ENCODE measurements at places on chromosomes 5 and 9.

GRCh38 chr5:62896121-62896893, 317.7 kb downstream of the LRRC70 start:
- no peak for DNase-seq

GRCh38 chr9:137315581-137316011, 13.5 kb upstream of the NRARP start:
- DNase-seq, result no peak

DNA sequence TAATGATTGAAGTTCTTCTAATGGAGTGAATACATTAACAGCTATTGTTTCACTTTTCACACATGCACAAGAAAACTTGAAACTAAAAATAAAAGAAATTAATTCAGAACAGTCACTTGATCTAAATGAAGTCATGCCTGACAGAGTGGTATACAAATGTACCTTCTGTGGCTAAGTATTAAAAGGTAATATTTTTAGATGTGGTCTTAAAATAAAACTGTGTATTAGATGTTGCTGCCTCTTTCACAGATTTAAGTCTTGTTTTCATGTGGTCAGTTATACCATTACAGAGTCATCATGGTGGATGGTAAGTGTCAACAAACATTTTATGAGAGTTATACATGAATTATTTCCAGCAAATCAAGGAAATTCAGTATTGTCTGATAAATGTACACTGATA, 47.0 kb downstream of the KIAA0825 start:
- no peak for DNase-seq

- DNase-seq, result no peak
Observed at GRCh38 chr5:67476531-67476930, 279.9 kb upstream of the CD180 start.

DNA sequence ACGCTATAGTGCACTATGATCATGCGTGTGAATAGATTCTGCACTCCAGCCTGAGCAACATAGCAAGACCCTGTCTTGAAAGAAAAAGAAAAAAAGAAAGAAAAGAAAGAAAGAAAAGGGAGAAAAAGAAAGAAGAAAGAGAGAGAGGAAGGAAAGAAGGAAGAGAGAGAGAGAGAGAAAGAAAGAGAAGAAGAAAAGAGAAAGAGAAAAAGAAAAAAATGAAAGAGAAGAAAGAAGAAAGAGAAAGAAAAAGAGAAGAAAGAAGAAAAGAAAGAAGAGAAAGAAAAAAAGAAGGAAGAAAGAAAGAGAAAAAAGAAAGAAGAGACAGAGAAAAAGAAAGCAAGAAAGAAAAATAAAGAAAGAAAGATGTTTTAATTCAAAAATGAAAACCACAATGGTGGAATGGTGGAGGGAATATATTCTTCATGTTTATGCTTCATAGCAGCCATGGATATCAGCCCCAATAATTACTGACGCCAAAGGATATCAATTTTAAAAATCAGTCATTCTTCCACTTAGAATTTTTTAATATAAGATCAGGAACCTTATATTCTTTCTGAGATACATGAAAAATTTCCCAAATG, 168.7 kb upstream of the TBCA start:
- DNase-seq, result no peak

GRCh38 chr5:17157916-17158529, 59.4 kb upstream of the BASP1 start:
- no peak for DNase-seq

DNA sequence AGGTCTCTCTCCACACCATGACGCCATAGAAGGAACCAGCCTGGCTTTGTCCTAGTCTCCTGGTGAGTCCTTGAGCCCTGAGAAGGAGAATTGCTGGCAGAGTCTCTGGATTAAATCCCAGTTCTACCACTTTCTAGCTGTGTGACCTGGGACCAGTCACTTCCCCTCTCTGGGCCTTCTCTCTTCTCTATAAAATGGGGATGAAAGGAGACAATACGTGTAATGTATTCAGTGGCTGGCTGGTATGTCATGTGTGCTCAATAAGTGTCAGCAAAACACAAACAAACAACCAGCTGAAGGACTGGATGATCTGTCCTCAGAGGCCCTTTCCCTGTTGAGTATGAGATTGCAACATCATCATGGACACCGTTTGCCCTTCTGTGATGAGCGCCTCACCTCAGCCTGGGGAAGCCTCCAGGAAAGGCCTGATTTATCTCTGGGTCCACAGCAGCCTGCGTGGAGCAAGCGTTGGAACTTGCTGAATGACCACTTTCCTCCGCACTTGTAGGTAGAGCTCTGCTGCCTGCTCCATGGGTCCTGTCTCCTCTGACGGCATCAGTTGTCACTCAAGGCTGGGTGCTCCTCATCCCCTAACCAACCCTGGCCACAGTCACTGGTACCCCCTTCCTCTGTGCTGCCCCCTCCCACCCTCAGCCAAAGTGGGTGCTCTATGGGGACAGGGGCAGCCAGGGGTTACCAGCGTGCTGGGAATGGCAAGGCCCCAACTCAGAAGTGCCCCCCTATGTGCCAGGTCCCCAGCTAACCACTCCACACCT, 3.6 kb upstream of the NR5A1 start:
- no peak for DNase-seq

DNA sequence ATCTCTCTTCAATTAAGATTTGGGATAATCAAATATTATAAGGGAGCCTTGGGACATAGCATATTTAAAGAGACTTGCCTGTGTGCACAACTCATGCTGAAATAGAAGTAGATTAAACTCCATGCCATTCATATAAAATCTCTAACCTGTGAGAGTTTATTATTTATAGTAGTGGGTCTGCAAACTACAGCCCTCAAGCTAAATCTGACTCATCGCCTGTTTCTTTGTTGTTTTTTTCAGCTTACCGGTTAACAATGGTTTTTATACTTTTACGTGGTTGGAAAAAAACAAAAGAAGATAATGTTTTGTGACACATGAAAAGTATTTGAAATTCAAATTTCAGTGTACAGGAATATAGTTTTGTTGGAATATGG, 61.9 kb upstream of the GHR start:
- DNase-seq, result no peak

GRCh38 chr5:95823738-95824609, 1.4 kb upstream of the GLRX start:
- DNase-seq, result no peak

DNA sequence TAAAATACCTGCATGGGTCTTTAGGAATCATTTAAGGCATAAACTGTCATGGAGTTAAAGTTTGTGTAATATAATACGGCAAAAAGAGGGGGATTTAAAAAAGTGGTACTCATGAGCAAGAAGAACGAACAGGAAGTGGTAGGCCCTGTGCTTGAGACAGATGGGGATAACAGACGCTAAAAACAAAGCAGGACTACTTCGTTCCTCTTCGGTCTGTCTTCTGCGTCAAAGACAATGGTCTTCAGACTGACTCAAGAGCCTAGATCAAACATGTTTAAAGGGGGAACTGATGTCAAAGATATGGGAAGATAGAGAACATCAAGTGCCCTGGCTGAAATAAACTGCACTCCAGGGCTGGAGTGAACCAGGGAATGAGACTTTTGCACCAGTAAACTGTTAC, 59.8 kb upstream of the RFX3 start:
- no peak for DNase-seq

DNA sequence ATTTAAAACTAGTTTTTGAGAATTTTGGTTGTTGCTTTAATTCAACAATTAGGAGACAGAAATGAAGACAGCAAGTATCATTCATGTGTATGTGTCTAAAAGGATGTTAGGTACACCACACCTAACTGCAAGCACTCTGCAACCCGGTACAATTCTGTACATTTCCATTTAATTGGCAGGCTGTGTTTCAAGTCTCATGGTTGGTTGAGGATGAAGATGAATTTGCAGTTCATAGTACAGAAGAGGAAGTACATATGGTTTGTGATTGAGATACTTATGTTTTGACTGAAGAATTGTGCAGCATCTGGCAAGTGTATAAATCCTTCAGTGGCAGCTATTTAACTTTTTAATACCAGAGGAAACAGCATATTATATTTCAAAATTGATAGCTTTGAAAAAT, 628.7 kb upstream of the ZNF608 start:
- DNase-seq, result no peak

DNA sequence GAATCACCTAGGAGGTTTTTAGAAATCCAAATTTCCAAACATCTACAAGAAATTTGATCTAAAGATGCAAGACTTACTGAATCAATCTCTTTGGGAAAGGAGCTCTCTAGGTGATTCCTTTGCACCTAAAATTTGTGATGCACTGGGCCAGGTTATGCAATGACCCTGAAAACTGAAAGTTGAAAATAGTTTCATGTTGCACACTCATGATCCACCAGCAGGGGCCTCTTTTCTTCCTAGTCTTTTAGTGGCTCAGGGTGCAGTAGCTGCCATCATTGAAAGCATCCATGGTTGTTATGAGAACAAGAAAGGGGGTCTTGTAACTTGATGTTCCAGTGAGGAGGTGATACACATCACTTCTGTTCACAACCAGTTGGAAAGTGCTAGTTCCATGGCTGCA, 486.8 kb downstream of the PSAT1 start:
- no peak for DNase-seq

GRCh38 chr5:119655061-119655460, 25.7 kb downstream of the FAM170A start:
- DNase-seq, result no peak

DNA sequence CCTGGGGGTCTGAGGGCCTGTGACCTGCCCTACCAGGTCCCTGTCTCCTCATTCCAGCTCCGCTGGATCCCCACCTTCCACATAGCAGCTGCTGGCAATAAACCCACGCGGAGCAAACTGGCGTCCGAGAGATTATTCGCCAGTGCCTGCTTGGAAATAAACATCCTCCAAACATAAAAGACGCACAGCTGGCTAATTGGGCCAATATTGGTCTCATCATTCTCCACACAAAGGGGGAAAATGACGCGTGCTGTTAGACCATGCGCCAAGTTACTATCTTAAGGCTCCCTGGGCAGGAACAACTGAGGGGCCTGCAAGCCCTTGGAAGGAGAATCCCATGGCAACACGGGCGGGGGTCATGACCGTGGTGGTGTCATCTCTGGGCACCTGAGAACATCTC, 73.3 kb upstream of the SARDH start:
- no peak for DNase-seq

GRCh38 chr9:121069396-121069795, 5.4 kb upstream of the CNTRL start:
- no peak for DNase-seq

- no peak for DNase-seq
Observed at GRCh38 chr5:176447591-176447977, 601 bp upstream of the FAF2 start.

GRCh38 chr5:148922606-148923005, 96.2 kb downstream of the ADRB2 start:
- DNase-seq, result no peak

DNA sequence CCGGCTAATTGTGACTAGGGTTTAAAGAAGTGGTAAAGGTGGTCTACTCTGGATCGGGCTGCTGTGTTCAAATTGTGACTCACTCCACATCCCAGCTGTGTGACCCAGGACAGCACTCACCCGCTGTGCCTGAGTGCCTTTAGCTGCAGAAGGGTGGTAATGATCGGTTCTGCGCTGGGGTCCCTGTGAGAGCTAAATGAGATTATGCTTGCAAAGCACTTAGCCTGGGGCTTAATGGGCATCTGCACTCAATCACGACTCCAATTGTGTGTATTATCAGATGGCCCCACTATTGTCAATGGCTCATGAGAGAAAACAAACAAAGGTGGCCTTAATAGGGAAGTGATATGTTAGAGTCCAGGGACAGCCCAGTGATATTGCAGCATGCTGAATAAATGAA, 25.1 kb upstream of the TBC1D2 start:
- no peak for DNase-seq

Data from stimulated activated CD8-positive, alpha-beta memory T cell treated with anti-CD3 and anti-CD28 coated beads, Interleukin-15, amount 100 ng/mL, for 4 hours (primary cell).